ENCODE measurements at places on chromosomes 3 and 15.

- no peak for DNase-seq
These were observed 240.1 kb downstream of the ISL2 start for GRCh38 chr15:76576523-76577279.

GRCh38 chr15:24076090-24076784, 389.1 kb upstream of the NDN start:
- no peak for DNase-seq

DNA sequence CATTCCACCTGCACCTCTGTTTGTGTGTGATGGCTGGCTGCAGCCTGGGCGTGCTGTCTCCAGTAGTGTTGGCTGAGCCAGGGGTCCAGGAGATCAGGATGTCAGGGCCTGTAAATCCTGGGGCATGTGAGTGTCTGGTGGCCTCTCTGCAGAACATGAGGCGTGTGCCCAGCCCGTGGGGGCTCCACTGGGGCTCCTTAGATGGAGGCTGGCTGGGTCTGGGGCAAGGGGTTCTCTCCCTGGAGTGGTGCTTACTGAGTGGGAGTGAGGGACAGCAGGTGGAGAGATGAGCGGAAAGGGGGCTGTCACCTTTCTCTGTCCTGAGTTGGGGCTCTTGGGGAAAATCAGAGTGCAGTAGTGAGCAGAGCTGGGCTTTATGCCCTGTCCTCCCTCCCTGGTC, 152.2 kb downstream of the CHDH start:
- DNase-seq: no peak

- DNase-seq: no peak
These were observed 35.6 kb upstream of the GPR160 start for GRCh38 chr3:170002231-170002630.

DNA sequence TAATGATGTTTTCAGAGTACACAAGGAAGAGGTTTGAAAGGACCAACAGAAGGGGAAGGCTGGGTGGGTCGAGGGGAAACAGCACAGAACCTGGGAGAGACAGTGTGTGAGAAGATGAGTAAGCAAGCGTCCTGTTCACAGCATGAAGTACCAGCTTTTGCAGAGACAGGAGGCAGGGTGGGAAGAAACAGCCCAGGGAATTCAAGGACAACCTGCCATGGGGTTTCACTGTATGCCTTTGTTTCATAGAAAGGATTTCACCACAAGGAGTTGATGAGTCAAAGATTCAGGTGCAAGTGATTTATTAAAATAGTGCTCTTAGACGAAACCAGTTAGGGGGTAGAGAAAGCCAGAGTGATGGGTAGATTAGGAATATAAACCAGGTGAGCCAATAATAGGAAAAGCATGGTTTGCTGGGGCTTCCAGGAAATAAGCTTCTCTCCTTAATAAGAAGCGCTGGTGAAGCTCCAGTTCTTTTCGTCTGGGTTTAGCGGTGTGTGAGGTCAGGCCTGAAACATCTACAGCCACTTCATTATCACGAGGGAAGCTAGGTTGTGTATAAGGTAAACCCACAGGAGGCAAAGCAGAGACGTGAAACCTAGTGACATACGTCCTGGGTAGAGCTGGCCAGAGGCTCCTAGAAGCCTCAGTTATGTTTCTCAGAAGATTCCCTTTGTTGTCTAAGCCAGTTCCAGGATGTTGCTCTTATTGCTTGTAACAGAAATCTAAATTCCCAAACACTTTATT, 3.9 kb downstream of the HHLA2 start:
- DNase-seq: no peak

- DNase-seq: no peak
These were observed 16.9 kb downstream of the DUSP7 start for GRCh38 chr3:52039426-52039825.

DNA sequence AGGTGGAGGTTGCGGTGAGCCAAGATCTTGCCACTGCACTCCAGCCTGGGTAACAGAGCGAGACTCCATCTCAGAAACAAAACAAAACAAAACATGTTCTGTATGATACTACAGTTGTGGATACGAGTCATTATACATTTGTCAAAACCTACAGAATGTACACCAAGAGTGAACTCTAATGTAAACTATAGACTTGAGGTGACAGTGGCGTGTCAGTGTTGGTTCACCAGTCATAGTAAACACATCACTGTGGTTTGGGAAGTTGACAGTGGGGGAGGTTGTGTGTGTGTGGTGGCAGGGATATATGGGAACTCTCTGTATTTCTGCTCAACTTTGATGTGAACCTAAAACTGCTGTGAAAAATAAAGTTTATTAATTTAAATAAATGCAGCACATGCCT, 33.0 kb upstream of the GNB5 start:
- DNase-seq: no peak

DNA sequence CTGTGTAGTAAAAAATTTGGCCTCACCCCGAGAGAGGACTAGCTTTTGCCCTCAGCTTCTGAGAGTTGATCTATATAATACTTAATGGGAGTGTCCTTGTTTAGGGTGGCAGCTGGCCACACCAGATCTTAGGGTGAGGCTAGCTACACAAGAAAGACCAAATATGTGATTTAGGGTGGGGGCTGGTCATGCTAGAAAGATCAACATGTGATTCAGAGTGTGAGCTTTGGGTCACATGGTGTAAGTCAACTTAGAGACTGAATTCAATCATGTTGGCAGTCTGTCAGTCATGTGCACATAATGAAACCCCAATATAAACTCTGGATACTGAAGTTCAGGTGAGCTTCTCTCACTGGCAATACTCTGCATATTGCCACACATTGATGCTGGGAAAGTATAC, 120.7 kb upstream of the DAZL start:
- DNase-seq: peak; percentile 31

DNA sequence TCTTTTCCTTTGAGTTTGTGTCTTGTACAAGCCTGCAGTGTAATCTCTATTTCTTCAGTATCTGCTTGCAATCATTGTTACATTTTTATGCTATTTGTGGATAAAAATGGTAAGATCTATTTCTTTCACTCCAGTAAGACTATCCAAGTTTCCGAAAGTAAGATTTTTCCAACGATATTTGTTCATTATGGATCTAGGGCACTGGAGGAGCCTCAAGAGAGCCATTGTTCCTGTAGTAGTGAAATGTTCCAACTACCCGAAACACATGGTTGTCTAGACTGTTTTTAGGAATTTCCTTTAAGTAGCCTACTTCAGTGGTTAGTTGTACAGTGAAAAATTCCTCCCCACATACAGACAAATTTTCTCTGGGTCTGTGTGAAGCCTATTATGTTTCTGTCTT, 597.4 kb downstream of the RSL24D1 start:
- no peak for DNase-seq

DNA sequence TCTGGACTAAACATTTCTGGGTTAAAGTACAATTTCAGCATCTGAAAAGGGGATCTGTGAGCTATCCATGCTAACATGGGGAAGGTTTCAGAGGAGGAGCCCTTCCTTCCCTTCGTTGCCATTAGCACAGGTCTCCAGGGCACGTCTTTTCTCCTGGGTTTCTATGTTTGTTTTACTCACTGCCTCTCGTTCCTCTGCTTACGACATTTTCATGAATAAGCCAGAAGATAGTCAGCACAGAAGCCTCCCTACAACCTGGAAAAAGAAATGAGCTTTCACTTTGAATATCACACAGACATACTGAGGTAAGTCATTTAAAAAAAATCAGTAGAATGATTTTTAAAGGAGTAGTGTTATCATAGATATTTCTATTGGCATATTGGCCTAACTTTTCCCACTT, 117.2 kb upstream of the KCNMB2 start:
- DNase-seq: peak; percentile 39

GRCh38 chr3:183268366-183268765, 15.3 kb downstream of the B3GNT5 start:
- DNase-seq: no peak

- no peak for DNase-seq
These were observed 156.7 kb upstream of the SMAD3 start for GRCh38 chr15:66908744-66909095.

- DNase-seq: no peak
These were observed 100.8 kb upstream of the UMPS start for GRCh38 chr3:124629497-124629896.

- DNase-seq: no peak
These were observed 133.6 kb downstream of the CD47 start for GRCh38 chr3:107956991-107957900.

- no peak for DNase-seq
These were observed 185.5 kb downstream of the SATB1 start for GRCh38 chr3:18239674-18240073.

GRCh38 chr3:118945834-118946233, 88.8 kb downstream of the IGSF11 start:
- DNase-seq: no peak

GRCh38 chr3:111821891-111822290, 37.2 kb upstream of the PHLDB2 start:
- DNase-seq: no peak

DNA sequence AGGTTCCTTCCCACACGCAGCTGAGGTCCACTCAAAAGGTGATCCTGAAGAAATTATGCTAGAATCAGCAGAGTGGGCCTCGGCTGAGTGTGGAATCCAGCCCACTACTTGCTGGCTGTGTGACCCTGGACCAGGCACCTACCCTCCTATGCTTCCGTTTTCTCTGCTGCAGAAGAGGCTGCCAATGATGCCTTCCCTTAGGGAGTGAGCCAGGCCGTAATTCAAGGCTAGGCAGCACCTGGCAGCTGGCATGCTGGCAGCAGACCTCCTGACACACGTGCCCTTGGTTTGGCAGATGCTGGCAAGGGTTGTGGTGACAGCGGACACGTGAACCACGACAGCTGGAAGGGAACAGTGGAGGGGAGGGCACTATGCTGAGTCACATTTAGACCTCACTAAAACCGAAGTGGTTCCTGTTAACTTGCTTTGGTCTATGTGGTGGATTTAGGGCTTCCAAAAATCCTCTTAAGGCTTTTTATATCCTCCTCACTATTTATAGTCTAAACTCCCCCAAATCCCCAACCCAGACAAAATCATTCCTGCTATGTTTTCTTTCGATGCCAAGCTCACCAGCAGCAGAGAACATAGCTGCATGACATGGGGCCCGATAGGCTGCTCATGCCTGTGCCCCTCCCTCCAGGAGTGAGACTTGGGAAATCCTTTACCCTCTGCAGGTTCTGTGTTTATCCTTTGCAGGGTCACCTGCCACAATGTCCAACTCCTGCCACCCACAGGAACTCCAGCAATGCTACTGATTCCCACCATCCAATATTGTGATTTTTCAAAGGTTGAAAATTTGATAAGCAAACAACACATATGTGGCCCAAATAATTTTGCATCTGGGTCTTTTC, 10.6 kb upstream of the PCSK6 start:
- DNase-seq: no peak

DNA sequence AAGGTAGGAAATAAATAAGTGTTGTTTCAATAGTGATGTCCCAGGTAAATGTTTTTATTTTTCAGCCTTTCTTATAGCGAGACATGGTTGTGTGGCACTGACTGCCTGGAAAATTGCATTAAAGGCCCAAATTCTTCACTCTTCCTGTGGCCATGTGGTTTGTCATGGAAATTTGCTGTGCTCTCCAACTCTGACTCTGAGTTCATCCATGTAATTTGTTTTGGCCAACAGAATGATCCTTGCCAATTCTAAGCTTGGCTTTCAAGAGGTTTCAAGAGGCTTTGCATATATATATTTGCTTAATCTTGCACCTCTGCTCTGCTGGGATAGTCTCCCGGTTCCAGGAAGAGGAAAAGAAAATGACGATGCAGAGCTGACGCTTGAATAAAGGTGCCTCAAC, 107.5 kb upstream of the ARHGEF26 start:
- DNase-seq: no peak

GRCh38 chr3:184156522-184156955, 1.4 kb downstream of the DVL3 start:
- no peak for DNase-seq

DNA sequence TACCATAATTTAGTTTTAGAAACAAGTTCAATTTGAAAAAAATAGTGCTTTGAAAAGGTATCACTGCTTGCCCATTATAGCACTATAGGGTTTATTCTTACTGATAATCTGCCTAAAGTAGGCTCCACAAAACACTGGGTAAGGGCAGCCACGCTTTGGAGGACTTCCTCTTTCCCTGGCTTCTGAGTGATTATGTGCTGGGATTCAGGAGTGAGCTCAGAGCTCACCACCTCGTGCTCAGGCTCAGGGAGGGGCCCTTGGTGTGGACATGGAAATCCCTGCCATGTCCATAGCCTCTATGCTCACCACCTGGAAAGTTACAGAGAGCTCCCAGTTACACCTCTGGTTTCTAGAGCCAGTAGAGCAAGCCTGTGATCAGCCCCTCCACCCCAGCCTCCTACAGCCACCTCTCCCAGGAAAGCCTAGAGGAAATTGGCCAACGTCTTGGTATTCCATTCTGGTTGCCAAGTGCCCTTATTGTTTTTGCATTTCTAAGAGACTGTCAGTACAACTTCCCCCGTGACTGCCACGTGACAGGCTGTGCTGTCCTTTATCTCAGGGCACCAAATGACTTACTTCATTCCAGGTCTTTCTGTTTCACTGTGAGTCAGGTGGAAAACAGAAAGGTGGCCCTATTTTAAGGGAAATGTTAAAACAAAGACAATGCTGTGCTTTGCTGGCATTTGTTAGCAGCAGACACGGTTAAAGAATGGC, 316.0 kb downstream of the RORA start:
- DNase-seq: no peak

DNA sequence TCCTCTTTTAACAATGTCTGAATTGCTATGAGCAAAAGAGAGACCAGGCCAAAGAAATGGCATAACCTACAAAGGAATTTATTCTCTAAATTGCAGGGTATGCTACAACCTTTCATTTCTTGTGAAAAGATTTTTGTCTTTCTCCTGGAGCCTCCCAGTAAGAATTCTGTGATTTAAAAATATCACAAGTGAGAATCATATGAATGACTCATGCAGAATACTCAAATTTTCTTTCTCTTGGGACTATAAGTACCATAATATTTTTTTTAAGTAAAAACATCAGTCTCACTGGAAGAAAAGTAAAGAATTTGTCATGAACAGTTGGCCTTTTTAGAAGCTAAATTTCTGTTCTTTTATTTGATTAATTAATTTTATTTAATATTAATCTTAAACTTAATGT, 26.3 kb downstream of the SYNPR start:
- DNase-seq: no peak

DNA sequence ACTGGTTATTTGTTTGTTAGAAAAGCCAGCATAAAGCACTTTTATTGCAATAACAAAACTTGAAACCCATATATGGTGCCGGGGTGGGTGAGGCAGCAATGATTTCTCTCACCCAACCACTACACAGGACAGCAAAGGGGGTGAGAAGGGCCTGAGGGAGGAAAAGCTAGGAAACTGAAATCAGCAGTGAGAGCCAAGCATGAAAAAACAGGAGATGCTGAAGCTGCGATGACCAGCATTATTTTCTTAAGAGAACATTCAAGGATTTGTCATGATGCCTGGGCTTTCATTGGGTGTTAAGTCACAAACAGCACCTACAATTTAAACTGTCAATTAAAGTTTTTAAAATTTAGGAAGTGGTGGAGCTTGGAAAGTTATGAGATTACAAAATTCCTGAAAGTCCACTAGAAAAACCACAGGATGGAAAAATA, 11.9 kb upstream of the TM4SF4 start:
- DNase-seq: no peak

DNA sequence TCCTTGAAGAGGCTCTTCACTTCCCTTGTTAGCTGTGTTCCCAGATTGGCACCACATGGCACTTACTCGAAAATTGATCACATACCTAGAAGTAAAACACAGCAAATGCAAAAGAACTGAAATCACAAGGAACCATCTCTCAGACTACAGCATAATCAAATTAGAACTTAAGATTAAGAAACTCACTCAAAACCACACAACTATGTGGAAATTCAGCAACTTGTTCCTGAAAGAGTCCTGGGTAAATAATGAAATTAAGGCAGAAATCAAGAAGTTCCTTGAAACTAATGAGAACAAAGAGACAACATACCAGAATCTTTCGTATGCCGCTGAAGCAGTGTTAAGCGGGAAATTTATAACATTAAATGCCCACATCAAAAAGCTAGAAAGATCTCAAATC, 566.3 kb upstream of the TGFBR2 start:
- DNase-seq: no peak

- DNase-seq: no peak
These were observed 74.1 kb downstream of the SENP2 start for GRCh38 chr3:185659942-185660921.

Measured in epithelial cell of prostate (primary cell).